Heart right ventricle (tissue), 16 donors: ENCODE measurements at places on chromosomes 3 and 15. TPM values are rescaled to one million over a fixed set of nuclear protein-coding genes. Genes with fewer than 3 reads are reported as not detected.
A peak's percentile ranks its signal among the peaks of the same experiment; 100 is the strongest.

DNA sequence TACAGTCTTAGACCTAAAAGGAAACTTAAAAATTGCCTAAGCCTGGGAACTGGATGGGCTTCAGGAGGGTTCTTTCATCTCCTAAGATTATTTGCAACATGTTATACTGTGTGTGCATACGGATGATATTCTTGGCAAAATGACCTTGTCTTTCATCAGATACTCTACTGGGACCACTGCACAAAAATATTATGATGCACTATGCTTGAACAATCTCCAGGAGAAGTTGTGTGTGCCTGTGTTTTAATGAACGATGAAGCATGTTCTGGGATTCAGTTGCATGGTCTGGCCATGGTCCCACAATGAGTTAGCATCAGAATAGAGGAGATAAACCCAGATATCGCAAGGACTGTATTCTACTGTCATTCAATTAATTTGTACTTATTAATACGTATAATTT, 68.7 kb downstream of the GAP43 start:
- no peak for DNase-seq

DNA sequence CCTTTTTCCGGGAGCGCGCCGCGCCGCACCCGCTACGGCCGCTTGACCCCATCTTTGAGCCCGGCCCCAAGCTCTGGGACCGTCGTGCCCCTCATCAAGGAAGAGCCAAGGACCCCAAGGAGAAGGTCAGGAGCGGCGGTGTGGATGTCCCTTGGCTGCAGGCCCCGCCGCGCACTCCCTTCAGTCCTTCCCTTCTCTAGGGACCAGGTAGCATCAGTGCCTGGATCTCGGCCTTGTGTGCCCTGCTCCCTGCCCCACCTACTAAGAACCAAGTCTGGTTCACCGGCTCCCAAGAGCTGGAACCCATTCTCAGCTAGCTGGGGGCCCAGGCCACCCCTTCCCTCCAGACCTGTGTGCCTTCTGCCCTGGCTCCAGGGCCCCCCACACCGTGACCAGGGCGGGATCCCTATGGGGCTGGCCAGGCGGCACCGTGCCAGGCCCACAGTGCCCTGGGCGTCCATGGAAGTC, 69.3 kb upstream of the CGNL1 start:
- no peak for DNase-seq

EDC3 gene
- 15.9 TPM for total RNA-seq

ARIH1 gene
- 225 TPM for total RNA-seq

TLR9 gene
- total RNA-seq = not detected

- peak; percentile 74 for DNase-seq
These were observed at the start of gene DVL3 for GRCh38 chr3:184154885-184155643. Gene DVL3, plus strand, starts transcription at chr3:184155377. Its CDS starts 259 bp downstream, at chr3:184155636.

IL20RB gene
- 0.32 TPM for total RNA-seq

SAMD7 gene
- total RNA-seq = not detected

DNA sequence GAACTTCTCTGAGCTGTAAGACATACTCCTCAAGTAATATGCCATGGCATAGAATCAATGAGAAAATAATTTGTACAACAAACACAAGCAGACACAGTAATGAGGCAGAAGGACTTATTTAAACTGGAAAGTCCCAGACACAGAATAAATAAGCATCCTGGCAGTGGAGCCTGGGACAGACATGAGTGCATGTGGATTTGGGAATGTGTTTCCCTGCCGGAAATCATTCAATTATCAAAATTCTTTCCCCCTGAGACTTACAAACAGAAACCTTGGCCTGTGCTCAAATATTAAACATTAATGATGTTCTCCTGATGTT, 520.1 kb downstream of the ROBO1 start:
- no peak for DNase-seq

LYZL4 gene
- total RNA-seq = not detected

GRCh38 chr15:73907035-73907408, 19.2 kb upstream of the LOXL1 start:
- no peak for DNase-seq

DNA sequence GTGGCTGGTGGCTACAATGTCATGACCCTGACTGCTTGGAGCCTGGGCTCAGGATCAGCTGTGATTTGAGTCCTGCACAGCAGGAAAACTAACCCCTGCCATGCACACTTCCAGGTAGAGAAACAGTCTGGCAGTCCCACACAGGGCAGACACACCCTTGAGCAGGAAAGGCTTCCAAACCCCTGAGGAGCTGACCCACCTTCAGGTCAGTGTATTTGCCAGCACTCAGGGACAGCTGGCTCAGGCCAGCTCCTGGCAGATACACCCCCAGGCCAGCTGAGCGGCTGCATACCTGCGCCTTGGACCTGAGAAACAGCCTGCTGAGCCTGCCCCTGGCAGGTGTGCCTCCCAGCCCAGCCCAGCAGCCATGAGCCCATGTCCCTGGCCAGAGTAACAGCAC, 22.2 kb upstream of the CDAN1 start:
- no peak for DNase-seq

DNA sequence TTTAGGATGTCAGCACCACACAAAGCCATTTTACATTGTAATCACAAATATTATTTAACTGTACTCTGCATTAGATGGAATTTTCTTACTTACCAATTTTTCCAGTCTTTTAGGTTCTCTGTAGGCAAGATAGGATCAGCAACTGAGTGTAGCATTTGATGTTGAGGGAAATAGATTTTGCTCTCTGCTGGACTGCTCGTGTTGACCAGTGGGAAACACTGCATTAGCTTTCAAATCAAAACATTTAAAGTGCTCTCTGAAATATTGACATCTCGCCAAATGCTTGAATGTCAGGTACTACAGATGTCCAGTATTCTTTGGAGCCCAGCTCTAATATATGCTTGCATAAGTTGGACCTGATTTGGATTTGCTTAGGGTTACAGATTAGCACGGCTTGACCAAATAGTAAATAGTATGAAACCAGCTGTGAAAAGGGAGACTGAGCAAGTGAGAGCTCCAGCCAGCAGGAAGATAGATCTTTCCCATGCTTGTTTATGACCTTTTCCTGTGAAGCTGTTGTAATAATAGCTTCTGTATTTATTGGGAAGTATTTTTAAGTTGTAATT, 29.5 kb downstream of the P2RY14 start:
- no peak for DNase-seq

SAMMSON gene
- total RNA-seq = not detected

GRCh38 chr3:196111939-196112386, 30.1 kb upstream of the TFRC start:
- no peak for DNase-seq

MESP2 gene
- not detected for total RNA-seq

- no peak for DNase-seq
These were observed 81.9 kb upstream of the TGFBR2 start for GRCh38 chr3:30524357-30525040.

CD96 gene
- 0.11 TPM for total RNA-seq

GRCh38 chr3:54073386-54073785, 49.0 kb upstream of the CACNA2D3 start:
- no peak for DNase-seq

DNA sequence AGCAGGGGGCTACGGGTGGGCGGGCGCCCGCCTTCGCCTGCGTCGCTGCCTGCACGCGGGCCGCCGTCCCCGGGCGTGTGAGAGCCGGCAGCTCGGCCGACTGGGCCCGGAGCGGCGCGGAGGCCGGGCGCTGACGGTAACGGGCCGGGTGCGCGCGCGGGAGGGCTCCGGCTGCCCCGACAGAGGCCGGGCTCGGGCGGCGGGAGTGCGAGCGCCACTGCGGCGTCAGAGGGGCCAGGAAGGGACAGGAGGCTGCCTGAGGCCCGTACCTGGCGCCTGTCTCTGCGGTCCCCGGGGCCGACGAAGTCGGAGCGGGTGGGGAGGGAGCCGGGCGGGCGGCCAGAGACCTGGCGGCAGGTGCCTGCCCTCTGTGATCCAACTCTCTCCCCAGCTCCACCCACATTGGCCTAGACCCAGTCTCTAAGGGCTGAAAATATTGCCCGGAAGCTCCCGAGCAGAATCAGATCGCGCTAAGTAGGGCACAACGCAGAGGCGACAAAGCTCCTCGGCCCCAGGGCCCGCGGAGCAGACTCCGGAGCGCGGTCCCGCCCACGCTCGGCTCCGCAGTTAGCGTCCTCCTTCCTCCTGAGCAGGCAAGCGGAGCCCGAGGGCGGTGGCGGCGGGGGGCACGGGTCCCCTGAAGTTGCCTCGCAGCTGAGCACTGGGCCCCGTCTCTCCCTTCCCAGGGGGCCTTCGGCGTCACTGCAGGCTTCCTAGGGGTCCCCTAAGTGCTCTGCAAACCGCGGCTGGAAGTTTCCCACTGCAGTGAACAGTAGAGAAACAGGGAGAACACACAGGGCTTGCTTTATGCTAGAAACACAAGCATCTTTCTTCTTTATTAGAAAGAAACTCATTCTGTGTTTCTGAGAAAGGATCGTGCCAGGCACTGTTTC, at the start of gene MAN2A2:
MAN2A2 (plus strand) TSS at position 463 of the 893 bp plus-strand sequence. CDS start 906 bp downstream, outside the sequence.
- peak; percentile 58 for DNase-seq

SLC4A7 gene
- 17.8 TPM for total RNA-seq

- DNase-seq = no peak
These were observed 45.0 kb downstream of the IQSEC1 start for GRCh38 chr3:13028010-13028821.

NR2E3 gene
- total RNA-seq = not detected

DNA sequence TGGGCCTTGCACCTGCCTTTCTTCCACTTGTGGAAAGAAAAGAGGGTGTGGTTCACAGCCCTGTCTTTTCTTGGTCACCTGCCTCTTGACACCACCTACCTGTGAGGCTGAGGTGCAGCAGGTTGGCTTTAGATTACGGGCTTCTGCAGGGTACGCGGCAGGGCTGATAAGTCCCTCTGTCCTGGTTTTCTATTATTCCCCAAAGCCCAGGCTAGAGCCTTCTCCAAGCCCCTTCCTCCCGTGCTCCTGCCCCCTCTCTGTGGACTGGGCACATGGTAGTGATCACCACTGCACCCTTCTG, 44.8 kb upstream of the HACD2 start:
- DNase-seq = no peak

- DNase-seq = peak; percentile 36
These were observed 28.5 kb downstream of the PLXNA1 start for GRCh38 chr3:127011270-127011992.

FAN1 gene
- 27.3 TPM for total RNA-seq

DNA sequence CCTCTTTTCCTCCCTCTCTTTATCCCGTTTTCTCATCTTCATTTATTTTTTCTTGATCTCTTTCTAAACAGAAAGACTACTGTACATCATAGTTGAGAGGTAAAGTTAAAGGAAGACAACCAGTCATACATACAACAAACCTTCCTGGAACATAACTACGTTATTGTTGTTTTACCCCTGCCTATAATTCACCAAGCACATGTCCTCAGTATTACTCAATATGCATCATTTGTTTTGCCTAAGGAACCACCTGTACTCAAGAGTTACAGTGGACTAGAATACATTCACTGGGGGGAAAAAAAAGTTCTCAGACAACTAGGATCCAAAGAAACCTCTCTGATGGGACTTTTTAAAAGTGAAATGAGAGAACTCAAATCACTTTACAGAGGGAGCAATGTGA, 344.7 kb upstream of the RBMS3 start:
- no peak for DNase-seq

AP3B2 gene
- total RNA-seq = 0.86 TPM

GRCh38 chr3:123817413-123817812, 66.7 kb downstream of the MYLK start:
- no peak for DNase-seq

SH3GL3 gene
- total RNA-seq = not detected

GRCh38 chr15:83516935-83517334, 69.8 kb downstream of the SH3GL3 start:
- DNase-seq = no peak

ABI3BP gene
- total RNA-seq = 23.6 TPM

GRCh38 chr3:39440316-39440715, 27.2 kb upstream of the MOBP start:
- DNase-seq = no peak

SEC11A gene
- total RNA-seq = 89.4 TPM

DNA sequence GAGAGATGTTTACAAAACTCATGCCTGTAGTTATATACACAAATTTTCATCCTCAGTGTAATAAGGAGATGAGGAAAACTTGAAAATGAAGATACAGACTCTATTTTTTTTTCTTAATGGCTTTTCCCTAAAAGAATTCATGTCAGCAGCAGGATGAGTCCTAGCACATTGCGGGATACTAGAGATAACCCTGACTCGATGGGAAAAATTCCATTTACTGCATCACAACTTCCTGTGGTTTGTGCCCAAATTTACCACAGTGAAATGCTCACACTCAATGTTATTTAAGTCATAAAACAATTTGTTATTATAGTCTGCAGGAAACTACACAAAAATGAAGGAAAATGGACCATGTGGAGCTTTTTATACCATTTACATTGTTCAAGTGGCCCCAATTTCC, 581.9 kb upstream of the ZNF717 start:
- DNase-seq = no peak

DNA sequence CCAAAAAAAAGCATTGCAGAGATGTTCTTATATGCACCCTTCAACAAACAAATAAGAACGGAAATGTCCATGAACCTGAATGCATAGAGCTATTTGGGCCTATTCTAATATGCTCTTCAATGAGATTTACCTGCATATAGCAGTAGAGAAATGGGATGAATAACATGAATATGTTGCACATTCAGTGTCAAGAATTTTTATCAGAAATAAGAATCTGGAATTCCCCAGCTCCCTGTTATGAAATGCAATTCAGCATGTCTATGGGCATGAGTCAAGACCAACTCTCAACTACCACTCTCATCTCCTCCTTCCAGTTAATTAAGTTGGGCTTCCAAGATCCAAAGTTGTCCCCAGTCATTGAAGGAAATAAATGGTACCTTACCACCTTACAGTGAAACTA, 133.7 kb upstream of the ALCAM start:
- DNase-seq = no peak

GRCh38 chr15:99928429-99928981, 195.3 kb upstream of the LYSMD4 start:
- peak; percentile 81 for DNase-seq

GRCh38 chr15:66036859-66037258, 167.6 kb downstream of the RAB11A start:
- no peak for DNase-seq

GRCh38 chr15:100341750-100342560, at the start of gene ADAMTS17:
Gene ADAMTS17, minus strand, starts transcription at chr15:100341975. Its CDS starts 76 bp downstream, at chr15:100341899.
- peak; percentile 96 for DNase-seq

GRCh38 chr15:48307586-48307985, 23.6 kb upstream of the DUT start:
- no peak for DNase-seq

DNA sequence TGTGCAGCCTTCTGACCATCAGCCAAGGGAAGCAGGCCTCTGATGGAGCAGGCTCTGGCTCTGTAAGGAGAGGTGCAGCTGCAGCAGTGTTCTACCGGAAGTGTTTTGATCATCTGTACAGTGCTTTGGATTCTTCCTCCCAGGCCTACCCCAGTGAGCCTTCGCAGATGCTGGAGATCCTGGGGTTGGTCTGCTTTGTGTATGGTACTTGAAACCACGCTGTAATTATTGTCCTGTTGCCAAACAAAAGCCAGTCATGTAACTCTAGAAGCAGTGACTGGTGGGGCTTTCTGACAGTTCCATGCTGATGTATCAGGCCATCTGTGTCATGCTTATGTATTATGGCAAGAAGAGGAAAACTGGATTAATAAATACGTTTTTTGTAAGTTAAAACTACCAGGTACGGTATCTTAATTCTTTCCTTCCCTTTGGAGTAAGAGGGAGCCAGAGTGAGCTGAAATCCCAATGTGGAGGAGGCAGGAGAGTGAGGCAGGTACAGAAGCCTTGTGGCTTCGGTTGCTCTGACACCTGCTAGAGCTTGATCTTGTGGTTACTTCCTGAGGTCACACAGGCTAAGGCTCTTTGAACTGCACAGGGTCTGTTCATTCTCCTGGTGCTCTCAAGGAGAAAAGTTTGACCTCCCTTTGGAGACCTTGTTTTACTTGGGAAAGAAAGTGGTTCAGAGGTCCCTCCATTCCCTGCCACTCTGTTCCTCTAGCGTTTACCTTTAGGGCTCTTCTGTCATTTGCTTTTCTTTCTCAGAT, 3.7 kb downstream of the TMEM42 start:
- no peak for DNase-seq

GRCh38 chr3:172246107-172246844, 202.0 kb downstream of the GHSR start:
- no peak for DNase-seq
